ENCODE measurements at places on chromosomes 1 and 21.

GRCh38 chr1:65792669-65793358 is at the start of gene PDE4B:
Gene PDE4B (plus strand): TSS chr1:65792895.
- peak; percentile 43 for DNase-seq

DNA sequence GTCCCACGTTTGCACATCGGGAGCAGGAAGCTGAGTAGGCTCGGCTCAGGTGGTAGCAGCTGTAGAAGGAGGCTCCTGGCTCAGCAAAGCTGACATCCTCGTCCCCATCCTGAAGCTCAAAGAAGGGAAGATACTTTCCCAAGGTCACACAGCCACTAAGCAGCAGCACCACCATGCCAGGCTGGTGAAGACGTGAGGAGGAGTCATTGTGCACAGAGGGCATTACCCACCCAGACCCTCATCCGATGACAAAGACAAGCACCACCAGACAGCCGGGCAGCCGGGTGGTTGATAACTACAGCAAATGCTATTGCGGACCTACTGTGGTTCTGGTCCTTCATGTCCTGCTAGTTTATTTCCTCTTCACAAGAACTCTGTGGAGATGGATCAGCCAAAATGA is 186.9 kb downstream of the MATN1 start:
- no peak for DNase-seq

DNA sequence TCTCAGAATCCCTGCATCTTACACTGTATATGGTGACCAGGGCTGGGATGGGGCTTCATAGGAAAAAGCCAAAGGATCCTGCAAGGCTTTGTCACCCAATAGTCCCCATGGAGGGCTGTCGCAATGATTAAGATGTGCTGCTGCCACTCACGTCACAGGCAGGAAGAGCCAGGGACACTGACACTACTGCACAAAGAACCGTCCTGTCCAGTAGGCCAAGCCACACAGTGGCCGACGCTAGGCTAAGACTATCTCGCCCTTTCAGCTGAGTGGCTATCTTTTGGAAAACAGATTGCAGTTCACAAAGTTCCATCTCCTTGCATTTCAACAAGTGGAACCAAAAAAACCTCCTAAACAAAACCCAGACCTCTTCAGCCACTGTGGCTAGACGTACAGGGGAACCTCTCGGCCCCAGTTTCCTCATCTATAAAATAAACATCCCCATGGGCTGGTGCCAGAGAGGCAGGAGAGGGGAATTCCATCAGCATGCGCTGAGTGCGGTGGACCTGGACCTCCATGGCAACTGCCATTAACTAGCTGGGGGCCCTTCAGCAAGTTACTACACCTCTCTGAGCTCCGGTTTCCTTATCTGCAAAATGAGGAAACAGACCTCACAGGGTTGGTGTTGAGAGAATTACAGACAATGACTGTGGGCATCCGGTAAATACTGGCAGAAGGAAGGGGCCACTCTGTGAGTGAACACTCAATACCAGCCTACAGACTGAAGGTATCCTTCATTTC is 8.7 kb downstream of the CAPZB start:
- DNase-seq, result no peak

GRCh38 chr1:7026169-7026568 is 240.9 kb downstream of the CAMTA1 start:
- no peak for DNase-seq

DNA sequence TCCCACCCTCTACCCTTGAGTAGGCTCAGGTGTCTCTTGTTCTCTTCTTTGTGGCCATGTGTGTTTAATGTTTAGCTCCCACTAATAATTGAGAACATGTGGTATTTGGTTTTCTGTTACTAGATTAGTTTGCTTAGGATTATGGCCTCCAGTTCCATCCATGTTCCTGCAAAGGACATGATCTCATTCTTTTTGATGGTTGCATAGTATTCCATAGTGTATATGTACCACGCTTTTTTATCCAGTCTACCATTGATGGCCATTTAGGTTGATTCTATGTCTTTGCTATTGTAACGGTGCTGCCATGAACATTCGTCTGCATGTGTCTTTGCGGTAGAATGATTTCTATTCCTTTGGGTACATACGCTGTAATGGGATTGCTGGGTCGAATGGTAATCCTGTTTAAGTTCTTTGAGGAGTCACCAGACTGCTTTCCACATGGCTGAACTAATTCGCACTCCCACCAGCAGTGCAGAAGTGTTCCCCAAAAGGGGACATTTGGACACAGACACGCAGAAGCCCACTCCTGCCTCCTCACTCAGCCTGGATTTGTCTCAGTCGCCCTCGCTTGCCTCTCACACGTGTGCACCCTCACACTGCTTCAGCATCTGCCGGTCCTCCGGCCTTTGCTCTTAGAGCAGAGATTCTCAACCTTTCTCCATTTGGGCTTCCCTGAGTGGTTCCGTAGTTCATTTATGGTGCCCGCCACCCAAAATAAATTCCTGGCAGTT is 3.7 kb downstream of the MX2 start:
- no peak for DNase-seq

DNA sequence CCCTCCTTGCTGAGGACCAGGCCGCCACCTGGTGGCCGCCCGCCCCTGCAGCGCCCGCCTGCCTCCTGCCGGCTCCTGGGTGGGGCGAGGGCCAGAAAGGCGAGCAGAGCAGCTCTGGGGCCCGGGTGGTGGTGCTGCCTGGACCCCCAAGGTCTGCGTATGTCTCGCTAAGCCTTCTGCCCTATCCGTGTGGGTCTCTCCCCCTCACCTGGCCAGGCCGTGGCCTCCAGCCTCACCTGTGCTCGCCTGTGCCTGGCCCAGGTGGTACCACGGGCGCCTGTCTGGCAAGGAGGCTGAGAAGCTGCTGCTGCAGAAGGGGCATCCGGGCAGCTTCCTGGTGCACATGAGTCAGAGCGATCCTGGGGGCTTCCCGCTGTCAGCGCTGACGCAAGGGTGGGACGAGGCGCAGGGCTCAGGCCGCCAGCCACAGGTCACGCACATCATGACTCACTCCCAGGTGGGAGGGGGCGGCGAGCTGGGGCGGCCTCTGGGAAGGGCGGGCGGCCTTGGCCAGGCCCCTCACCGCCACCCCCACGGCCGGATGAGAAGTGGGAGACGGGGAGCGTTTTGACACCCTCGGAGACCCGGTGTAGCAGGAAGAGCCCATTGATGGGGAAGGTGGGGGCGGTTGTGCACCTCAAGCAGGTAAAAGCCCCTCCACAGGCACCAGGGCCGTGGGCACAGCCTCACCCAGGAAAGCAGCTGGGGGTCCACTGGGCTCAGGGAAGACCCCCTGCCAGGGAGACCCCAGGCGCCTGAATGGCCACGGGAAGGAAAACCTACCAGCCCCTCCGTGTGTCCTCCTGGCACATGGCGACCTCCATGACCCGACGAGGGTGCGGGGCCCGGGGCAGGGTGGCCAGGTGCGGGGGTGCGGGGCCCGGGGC is 9.9 kb downstream of the RNF223 start:
- peak; percentile 83 for DNase-seq

- no peak for DNase-seq
These were observed 59.7 kb downstream of the FGGY start for GRCh38 chr1:59356627-59357026.

GRCh38 chr1:82722608-82723007 is 921.9 kb downstream of the ADGRL2 start:
- no peak for DNase-seq

DNA sequence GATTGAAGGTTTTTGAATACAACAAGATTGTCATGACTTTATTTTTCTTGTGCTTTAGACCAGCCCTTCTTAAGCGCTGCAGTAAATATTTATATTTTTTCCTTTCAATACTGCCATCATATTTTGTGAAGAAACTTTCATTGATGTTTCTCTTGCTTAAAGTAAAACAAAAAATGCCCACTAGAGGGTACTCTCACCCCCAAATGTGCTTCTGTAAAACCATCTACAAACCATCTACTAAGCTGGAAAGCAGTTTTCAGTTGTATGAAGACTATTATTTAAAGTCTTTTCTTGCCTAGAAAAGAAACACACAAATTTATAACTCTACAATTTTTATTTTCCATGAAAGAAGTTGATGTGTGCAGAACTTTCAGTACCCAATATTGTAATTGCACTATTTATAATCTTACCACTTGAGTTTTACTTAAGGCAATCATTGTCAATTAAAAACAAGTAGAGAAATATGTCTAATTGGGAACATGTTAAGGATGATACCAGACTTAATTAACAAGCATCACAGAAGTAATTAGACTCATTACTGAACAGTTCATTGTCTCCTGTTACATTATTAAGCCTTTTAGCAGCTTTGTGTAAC is 10.7 kb downstream of the LEPR start:
- peak; percentile 55 for DNase-seq

DNA sequence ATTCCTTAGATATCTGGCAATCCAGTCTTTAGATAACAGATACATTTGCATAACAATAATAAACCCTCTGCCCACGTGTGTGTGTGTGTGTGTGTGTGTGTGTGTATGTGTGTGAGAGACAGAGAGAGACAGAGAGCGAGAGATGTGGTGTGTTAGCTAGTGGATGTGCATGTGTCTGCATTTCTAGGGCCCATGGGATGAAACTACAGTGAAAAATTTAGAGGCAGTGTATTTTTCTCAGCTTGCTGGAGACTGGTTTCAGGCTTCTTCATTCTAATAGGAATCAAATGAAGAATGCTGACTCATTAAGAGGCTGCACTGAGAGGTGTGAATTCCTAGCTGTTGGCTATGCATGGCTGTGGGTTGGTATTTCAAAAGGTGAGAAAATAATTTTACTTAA is 303.2 kb downstream of the LMX1A start:
- DNase-seq, result no peak

DNA sequence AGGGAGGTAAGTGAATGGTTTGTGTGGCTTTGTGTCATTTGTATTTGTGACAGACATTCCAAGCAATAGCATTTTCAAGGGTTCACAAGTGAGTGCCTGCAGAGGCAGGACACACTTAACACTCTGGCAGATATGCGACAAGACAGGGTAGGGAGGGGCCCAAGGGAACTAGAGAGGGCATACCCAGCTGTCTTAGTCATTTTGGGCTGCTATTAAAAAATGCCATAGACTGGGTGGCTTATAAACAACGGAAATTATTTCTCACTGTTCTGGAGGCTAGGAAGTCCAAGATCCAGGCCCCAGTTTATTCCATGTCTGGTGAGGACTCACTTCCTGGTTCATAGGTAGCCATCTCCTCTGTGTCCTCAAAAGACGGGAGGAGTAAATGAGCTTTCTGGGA is 137.4 kb downstream of the FGGY start:
- peak; percentile 89 for DNase-seq

DNA sequence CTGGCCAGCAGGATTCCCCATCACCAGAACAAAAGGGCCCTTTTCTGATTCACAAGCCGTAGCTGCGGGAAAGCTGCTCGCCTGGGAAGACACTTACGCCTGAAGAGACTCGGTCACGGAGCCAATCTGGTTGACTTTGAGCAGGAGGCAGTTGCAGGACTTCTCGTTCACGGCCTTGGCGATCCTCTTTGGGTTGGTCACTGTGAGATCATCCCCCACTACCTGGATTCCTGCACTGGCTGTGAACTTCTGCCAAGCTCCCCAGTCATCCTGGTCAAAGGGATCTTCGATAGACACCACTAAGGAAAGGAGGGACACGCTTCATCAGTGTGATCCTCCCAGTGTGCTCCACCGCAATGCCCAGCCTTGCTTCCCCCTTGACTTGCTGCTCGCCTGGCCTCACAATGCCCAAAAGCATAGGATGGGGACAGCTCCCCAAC is 14.7 kb downstream of the ENO1 start:
- no peak for DNase-seq

DNA sequence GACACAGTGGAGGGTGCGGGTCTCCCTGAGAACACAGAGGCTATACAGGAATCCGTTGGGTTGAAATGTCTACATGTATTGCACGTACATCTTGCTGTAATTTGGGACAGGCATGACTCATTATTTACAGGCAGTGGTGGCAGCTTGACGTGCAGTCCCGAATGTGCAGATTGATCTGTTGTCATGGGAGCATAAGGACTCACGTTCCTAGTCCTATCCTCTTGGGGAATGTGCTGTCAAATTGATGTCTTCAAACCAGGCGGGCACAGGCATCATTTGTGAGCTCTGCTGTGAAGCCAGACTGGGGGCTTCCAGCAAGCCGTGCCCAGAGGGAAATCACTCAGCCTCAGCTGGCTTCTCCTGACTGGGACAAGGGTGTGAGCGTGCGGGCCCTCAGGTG is 40.5 kb downstream of the S100B start:
- DNase-seq, result peak; percentile 74

- DNase-seq, result no peak
These were observed 15.5 kb downstream of the CHI3L2 start for GRCh38 chr1:111242805-111243523.

DNA sequence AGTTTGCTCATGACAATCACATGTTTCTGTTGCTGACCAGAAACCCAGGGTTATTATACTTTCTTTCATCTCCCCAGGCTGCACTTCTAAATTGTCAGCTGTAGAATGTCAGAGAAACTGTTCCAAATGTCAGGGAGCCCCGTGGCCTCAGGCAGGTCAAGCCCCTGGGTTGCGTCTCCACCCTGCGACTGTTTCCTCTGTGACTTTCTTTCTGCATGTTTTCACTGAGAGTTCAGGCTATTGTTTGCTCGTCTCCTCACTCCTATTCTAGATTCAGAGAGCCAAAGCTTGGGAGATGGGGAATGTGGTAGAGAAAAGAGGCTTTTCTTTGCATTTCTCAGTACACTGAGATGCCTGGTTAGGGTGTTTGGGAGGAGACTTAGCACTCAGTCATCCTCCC is 97.4 kb downstream of the CENPF start:
- DNase-seq, result no peak

- DNase-seq, result no peak
These were observed 55.5 kb downstream of the CAPN8 start for GRCh38 chr1:223609977-223610376.

DNA sequence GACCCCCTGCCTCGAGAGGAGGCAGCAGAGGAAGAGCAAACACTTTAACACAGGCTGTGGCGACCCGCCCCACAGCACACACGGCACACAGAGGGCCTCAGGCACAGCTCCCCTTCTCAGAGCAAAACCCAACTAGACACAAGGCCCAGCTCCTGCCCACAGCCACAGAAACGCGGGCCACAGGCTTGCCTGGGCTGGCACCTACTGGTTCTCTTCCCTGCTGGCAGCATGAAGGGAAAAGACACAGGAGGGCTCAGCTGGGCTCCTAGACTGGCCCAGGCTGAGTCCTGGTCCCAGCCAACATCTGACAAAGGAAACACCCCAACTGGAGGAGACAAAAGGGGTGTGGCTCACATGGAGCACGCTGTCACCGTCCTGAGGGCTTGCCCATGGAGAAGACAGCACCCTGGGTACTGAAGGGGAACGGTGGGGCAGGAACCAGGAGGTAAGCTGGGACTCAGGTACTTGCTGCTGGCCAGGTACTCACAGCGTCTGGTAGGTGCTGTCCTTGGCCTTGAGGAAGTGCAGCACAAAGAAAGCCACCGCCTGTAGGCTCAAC is 3.5 kb downstream of the CD164L2 start:
- DNase-seq, result no peak

- DNase-seq, result no peak
These were observed 51.6 kb upstream of the HPDL start for GRCh38 chr1:45275054-45275453.

DNA sequence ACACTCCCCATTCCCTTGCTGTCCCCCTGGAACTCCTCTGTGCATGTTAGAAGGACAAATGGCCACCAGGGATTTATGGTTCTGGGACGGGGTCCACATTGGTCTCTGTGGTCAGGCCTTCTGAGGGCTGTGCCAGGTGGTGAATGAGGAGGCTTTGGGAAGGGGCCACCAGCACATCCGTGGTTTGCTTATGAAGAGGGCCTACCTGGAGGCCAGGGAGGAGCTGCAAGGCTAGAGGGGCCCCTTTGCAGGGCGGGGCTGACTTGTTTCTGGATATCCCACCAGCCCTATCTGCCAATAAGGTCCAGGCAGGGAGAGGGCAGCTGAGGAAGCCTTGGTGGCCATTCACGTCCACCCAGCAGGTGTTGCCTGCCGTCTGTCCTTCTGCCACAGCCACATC is 24.9 kb downstream of the KCNA10 start:
- no peak for DNase-seq
